ENCODE measurements at places on chromosomes 16 and 17.

- DNase-seq: no peak
Observed at GRCh38 chr17:78180083-78180482, 6.8 kb downstream of the TK1 start.

GRCh38 chr17:76529224-76530094, 8.1 kb downstream of the CYGB start:
- no peak for DNase-seq

GRCh38 chr16:34801875-34802274, 1342.5 kb downstream of the TP53TG3F start:
- no peak for DNase-seq

DNA sequence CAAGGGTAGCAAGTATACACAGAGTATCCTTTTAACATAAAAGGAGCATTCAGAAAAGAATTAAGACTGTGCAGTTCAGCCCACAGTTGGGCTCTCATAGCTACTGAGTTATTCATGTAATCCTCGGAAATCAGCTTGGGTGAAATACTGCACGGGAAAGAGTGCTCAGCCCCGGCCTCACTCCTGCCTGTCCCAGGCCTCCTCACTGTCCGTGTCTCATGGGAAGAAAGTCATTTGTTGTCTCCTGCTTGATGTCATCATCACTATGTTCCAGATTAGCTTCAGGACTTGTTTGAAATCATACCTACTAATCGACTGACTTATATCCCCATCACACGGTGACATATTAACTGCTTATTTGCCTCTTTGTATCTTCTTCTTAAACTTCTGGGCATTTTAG, 223.3 kb upstream of the CHMP6 start:
- DNase-seq: no peak

GRCh38 chr17:78412403-78412802, 34.0 kb downstream of the PGS1 start:
- DNase-seq: no peak

GRCh38 chr17:32349503-32349853, 479 bp upstream of the ZNF207 start:
- no peak for DNase-seq

DNA sequence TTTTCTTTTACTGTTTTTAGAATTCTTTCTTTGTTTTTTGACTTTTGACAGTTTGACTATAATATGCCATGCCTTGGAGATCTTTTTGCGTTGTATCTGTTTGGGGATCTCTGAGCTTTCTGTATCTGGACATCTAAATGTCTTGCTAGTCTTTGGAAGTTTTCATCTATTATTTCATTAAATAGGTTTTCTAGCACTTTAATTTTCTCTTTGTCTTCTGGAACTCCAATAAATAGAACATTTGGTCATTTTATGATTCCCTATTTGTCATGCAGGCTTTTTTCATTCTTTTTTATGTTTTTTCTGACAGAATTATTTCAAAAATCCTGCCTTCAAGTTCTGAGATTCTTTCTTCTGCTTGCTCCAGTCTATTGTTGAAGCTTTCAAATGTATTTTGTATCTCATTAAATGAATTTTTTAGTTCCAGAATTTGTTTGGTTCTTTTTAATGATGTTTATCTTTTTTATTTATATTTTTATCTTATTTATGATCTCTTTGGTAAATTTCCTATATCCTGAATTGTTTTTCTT, 201.4 kb downstream of the CHD9NB start:
- DNase-seq: no peak

DNA sequence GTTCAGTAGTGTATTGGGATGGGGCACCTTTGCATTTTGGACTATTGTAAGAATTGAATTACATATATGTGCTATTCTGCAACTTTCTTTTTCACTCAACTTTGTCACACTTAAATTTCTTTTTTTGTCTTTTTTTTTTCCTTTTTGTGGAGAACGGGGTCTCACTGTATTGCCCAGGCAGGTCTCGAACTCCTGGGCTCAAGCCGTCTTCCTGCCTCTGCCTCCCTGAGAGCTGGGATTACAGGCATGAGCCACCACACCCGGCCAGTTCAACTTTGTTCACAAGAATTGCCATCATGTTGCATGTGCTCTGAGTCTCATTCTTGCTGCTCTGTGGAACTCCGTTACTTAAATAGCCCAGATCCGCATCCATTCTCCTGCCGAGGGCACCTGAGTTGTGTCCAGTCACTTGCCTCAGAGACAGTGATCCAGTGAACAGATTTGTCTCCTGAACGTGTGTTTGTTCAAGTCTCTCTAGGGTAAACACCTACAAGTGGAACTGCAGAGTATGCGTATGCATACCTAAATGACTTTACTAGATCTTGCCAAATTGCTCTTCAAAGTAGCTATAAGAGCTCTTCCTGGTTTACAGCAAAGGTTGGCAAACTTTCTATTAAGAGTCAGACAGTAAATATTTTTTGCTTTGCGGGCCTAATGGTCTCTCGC, 3.4 kb upstream of the SLC38A10 start:
- no peak for DNase-seq

GRCh38 chr17:40174514-40174913, 2.8 kb upstream of the RAPGEFL1 start:
- DNase-seq: no peak

- no peak for DNase-seq
Observed at GRCh38 chr17:62832405-62832804, 24.3 kb upstream of the MARCHF10 start.

- DNase-seq: no peak
Observed at GRCh38 chr16:65021852-65022595, 99.8 kb downstream of the CDH11 start.

DNA sequence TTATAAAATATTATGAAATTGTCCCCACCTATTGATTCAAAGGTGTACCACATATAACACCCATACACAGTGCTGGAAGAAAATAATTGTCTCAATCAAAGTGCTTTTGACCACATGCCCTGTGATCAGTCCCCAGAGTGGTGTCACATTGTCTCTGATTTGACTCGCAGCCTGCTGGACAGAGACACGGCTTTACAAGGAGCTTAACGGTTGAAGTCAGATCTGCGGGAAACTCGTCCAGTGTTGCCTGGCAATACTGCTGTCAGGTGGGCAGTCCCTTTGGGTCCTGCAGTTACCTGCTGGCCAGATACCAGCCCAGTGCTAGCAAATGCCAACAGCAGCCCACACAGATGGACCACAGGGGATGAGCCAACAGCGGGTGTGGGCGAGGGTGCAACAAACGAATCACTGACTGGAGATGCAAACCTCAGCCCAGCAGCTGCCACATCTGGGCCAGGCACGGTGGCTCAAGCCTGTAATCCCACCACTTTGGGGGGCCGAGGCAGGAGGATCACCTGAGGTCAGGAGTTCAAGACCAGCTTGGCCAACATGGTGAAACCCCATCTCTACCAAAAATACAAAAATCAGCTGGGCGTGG, 26.2 kb upstream of the SSTR2 start:
- no peak for DNase-seq

- DNase-seq: no peak
Observed at GRCh38 chr16:57763285-57764005, 27.9 kb downstream of the KATNB1 start.

GRCh38 chr17:79026376-79027273, 2.7 kb downstream of the C1QTNF1 start:
- DNase-seq: no peak

- DNase-seq: no peak
Observed at GRCh38 chr16:31842864-31843263, 30.7 kb upstream of the ZNF267 start.

GRCh38 chr16:4046221-4046620, 70.0 kb downstream of the ADCY9 start:
- no peak for DNase-seq

- no peak for DNase-seq
Observed at GRCh38 chr16:56387396-56387795, 37.9 kb downstream of the AMFR start.

DNA sequence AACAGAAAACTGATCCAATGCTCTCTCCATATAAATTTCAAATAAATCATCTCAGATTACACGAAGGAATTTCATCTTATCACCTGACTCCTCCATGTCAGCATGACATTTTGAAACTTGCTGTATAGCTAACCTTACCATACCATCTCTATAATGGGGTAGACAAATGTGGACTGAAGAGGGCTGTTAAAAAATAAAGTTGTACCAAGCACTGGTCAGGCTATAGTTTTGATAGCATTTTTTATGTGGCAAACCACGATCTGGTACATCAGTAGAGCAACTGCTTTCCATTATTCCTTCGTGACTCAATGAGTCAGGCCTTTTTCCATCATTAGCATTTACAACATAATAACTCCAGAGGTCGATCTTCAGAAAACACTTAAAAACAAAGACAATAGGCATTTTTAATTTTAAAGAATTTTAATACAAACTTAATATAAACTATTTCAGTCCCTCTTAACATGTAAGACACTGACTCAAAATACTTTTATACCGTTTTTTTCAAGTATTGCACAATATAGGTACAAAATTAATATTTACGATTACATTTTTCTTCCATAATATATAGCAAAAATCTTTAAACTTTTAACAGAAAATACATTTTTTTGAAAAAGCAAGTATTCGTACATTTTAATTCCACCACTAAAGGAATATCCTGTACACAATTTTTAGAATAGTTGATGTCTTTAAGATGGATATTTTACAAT, 4.2 kb downstream of the TOB1 start:
- no peak for DNase-seq

DNA sequence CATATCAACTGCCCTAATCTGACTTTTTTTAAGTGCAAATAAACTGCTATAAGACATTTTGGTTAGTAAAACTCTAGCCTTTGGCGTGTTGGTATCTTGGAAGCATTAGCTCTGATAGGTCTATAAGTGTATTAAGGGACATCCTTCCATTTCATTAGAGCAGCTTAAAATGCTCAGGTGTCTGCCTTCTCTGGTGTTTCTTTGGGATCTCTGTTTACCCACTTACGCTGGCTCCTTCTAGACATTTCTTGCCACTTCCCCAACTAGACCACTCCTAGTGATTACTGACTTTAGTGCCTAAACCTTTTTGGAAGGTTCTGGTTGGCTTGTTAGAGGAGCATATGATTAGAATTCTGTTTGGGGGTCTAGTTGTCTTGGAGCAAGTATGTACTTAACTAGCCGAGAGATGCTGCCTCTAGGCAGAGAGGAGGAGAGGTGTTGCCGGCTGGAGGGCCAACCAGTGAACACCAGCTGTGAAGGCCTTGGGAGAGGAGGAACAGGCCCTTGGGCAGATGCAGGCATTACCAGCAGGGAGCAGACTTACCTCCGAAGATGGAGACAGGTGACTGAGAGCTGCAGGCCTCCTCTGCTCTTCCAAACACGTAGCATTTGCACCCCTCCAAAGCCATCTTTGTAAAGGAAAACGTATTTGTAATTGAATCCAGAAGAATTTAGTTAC, 15.2 kb upstream of the CLEC18C start:
- no peak for DNase-seq

GRCh38 chr16:65476448-65476955, 354.6 kb upstream of the CDH11 start:
- no peak for DNase-seq

GRCh38 chr17:8696426-8696825, 48.2 kb downstream of the CCDC42 start:
- DNase-seq: no peak

- DNase-seq: no peak
Observed at GRCh38 chr17:37683454-37683984, 40.3 kb upstream of the DDX52 start.

DNA sequence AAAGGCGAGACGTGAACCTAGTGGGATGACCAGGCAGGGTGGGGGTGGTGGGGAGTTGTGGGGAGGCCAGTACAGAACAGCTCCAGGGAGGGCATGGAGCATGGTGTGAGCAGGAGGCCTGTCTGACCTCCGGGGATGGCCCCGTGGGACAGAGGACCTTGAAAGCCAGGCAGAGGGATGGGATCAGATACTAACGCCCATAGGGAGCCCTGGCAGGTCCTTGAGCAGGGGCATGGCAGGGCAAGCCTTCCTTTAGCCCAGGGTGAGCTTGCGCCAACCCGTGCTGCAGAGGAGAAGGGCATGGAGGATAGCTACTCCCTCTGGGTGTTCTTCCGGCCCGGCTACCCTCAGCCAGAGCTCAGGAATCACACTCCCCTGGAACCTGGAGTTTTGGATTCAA, 35.3 kb downstream of the TMEM235 start:
- DNase-seq: no peak

DNA sequence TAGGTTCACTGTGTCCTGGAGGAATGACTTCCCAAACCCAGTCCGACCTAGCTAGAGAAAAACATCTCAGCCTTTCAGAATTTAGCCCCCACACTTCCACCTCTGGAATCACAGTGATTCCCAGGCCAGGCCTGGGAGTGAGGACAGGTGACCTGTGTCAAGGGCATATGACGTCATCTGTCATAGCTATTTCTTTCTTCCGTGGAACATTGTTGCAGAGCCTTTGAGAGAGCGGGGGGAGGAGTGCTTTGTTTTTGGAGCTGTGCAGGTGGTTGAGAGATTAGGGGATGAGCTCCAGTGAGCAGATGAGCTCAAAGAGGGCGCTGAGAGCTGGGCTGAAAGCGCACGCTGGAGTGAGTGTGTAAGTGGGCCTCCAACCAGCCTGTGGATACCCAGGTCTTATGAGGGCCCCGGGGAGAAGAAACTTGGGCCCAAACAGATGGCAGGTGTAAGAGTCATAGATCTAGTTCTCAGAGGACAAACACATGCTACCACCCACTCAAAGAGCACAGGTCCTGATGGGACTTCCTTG, 344.8 kb downstream of the SNX29 start:
- no peak for DNase-seq

GRCh38 chr17:33667671-33668070, 374.6 kb upstream of the ASIC2 start:
- DNase-seq: no peak

GRCh38 chr17:72382971-72383722, 262.3 kb downstream of the SOX9 start:
- DNase-seq: no peak
